ENCODE measurements at places on chromosomes 3 and 15. TPM values are rescaled to one million over a fixed set of nuclear protein-coding genes. Genes with fewer than 3 reads are reported as not detected.

DNA sequence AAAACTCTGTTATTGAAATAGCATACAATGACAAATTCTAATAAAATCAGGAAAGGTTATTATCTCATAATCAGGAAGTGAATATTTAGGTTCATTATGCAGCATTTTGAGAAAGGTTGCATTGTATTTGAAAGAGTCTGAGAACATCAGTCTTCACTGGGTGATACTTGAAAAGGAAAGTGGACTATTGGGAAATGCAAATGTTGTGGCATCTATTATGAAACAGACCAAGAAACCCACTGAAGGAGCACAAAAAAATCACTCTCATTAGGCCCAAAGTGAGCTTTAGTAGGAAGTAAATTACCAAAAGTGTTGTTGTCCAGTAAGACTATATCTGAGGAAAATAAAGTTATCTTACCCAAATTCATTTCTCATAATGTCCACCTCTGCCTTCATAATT lies 90.8 kb downstream of the ZPLD1 start:
- DNase-seq = no peak

DNA sequence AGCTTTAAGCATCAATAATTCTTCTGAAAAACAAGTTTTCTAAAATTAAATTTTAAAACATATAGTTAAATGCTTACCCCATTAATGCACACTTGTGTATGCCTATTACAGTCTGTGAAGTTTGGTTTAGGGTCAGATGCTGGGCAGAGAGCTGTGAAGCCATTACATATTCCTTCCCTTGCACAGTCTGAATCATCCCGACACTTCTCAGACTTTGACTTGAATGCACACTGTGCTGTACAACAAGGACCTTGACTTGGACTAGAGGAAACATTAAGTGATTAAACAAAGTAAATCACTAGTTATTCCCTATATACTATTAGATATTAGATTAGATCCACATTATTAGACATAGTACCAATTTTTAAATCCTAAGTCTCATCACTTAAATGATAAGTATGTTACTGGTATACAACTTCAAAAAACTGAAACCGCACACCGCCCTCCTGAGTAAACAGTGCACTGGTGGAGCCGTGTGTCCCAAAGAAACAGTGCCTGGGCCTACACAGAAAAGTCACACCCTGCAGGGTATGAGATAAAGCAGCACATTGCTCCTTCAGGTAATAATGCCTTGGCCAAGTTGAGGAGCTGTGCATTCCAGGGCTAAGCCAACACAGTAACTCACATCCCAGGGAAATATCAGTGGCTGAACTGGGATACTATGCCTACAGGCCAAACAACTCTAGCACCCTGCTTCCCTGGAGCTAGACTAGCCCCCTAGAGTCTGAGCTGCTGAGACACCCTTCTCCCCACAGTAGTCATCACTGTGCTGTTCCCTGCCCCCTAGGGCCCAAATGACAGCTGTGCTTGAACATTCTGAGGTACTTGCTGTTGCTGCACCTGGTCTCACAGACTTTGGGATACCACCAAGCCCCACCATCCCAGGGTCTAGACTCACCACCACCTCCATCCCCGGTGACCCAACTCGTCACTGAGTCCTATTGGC lies 137.5 kb downstream of the ADAM10 start:
- no peak for DNase-seq

DNA sequence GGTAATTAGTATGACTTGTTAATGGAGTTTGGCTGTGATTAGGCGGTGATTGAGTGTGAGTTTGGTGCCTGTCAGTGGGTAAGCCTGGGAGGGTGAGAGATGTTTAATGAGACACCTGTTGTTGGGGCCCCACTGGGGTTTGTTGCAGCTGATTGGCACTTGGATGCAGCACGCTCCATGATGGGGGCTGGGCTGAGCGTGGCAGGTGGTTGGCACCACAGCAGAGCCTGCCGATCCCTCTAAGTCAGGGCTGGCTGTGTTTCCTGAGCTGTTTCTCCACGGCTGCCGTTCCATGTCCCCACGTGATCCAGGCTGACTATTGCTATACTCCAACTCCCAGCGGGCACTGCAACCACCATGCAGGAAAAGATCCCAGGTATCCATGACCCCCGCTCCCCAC lies 93.5 kb upstream of the ARRDC4 start:
- DNase-seq = no peak

GRCh38 chr3:148150141-148150540 lies 547.6 kb upstream of the AGTR1 start:
- no peak for DNase-seq

DNA sequence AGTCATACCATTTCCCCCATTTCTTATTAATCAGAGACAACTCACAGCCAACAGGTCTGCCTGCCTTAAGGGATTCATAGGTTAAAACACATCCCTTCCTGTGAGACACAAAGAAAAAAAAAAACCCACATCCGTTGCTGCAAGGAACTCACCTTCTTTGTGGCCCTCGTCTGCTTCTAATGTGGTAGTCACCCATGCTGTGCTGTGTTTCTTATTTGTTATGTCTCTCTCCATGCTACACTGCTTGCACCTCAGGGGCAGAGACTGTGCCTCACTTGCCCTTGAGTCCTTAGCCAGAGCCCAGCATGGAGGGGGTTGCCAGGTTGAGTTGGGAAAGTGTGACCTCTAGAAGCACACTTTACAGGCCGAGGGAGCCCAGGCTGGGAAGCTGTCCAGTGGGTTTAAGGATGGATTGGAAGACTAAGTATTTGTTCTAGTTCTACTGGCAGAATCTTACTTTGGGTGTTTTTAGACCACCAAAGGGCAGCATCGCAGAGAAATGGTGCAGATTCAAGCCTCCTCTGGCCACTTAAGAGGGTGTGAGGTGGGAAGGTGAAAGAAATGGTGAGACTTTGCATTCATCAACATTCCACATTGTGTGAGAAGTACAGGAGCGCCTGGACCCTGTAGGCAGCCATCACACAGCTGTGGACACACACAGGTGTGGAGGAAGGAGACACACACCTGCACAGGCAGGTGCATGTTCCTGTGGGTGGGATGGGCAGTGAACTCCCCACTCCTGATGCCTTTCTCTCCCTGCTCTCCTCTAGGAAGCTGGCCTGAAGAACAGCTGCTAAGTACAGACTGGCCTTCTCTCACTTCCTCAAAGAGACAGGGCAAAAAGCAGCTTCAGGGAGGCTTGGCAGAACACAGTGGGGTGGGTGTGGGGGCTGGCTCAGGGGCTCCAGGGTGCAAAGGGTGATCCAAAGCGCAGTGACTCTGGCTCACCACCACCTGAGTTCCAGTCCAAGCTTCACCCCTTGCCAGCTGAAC lies 48.8 kb downstream of the GLB1 start:
- no peak for DNase-seq

- no peak for DNase-seq
Measured at GRCh38 chr3:24843955-24844354, 349.3 kb upstream of the THRB start.

- no peak for DNase-seq
Measured at GRCh38 chr15:70058642-70059360, 38.9 kb downstream of the TLE3 start.

GRCh38 chr15:50244959-50245624 lies 20.4 kb downstream of the HDC start:
- DNase-seq = no peak

- no peak for DNase-seq
Measured at GRCh38 chr15:56672721-56673120, 60.6 kb downstream of the ZNF280D start.

DNA sequence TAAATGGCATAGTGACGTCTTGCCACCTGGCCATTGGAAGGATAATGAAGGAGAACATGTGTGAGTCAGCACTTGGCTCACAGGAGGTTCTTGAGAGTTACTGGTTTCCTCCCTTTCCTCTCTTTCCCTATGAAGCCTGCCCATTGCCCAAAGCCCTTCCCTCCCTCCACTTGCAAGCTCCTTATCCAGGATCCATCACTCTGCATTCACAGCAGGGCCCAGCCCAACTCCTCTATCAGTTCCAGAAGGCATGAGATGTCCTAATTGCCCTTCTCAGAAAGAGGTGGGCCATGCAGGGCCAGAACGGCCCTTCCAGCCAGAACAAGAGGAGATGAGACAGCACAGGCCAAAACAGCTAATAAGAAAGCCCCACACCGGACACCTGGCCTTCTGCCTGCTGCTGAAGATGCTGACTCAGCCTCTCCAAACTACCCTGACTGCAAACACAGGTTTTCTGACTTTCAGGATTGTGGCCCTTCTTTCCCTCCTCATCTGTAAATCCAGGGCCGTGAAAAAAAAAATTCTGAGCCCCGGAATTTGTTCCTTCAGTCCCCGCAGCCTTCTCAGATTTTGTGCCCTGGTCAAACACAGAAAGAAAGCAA lies 29.7 kb downstream of the HAPLN3 start:
- DNase-seq = no peak

DNA sequence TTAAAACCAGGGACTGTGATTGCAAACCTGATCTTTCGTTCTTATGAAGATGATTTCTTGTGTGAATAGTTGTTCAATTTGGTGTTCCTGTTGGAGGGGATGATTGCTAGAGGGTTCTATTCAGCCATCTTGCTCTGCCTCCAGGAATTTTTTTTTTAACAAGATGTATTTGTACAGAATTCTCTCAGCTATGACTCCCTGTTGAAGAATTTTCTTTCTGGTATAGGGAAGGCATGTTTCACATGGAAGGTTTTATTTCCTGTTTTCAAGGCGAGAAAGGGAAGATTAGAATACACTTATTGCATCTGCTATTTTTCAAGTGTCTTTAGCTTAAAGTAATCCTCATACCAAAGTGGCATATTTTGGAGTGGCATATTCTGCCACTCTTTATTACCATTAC lies 5.6 kb upstream of the LRRC34 start:
- DNase-seq = no peak

Gene GNAI2
- total RNA-seq = 381 TPM

Gene RARRES1
- 52.4 TPM for total RNA-seq

Gene ROPN1B
- total RNA-seq = 0.29 TPM

Gene GOLGA6A
- not detected for total RNA-seq

Gene AGBL1
- 0.32 TPM for total RNA-seq

Gene GPR62
- not detected for total RNA-seq

Gene SLC28A2
- not detected for total RNA-seq

Measured in left lung (tissue), 14 donors.